Pulmonary artery endothelial cell (primary cell): ENCODE measurements at places on chromosomes 16 and 17.
A peak's percentile ranks its signal among the peaks of the same experiment; 100 is the strongest.

DNA sequence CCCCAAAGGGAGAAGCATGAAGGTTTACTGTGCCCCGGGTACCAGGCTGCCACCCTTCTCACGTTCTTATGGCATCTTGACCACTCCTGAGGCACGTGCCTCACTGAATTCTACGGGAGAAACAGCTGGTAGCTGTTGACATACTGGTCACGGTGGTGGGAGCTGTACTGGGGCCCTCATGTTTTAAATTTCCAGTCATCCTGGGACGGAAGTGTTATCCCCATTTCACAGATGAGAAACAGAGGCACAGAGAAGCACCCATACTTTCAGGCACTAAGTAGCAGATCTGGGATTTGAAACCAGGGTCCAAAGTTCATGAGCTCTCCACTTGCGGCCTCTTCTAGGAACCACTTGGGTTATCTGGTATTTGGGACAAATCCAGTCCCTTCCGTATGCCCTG lies 26.3 kb upstream of the DOC2B start:
- DNase-seq = no peak

- no peak for DNase-seq
Measured at GRCh38 chr17:32241640-32242039, 24.0 kb upstream of the RHBDL3 start.

DNA sequence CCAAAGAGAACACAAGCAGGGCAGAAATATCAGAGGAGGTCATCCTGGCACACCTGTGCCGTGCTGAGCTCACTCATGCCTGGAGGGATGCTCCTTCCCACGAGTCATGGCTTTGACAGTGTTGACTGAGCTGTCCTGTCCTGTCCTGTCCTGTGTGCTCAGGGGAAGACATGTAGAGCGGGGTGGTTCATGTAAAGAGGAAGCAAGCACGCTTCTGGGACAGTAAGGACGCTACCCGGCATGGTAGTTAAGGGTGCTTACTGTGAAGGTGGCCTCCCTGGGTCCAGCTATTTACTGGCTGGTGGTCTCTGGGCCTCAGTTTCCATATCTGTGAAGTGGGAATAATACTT lies 398 bp downstream of the LGALS9 start:
- no peak for DNase-seq

DNA sequence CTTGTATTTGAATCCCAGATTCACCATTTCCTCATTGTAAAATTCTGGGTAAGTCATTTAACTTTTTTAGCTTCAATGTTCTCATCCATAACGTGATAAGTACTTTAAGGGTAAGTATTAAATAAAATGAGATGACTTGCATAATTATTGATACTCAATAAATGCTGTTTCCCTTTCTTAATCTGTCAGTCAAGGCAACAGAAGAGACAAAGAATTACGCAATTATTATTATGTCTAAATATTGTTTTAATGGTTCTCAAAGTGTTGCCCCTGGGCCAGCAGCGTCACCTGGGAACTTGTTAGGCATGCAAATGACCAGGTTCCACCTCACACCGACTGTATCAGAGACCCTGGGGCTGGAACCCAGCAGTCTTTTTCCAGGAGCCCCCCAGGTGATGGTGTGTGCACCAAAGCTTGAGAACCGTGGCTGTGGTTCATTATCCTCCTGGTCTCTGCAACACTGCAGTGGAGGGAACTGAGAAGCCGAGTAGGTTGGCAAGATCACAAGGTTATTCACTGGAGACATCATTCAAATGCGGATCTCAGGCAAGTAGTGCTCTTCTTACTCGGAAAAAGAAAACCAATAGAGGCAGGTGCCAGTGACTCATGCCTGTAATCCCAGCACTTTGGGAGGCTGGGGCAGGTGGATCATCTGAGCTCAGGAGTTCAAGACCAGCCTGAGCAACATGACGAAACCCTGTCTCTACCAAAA lies 43.5 kb downstream of the LYRM9 start:
- DNase-seq = no peak

- DNase-seq = no peak
Measured at GRCh38 chr16:20920799-20921198, 20.2 kb downstream of the LYRM1 start.

- no peak for DNase-seq
Measured at GRCh38 chr16:14109782-14110727, 38.9 kb downstream of the MRTFB start.

GRCh38 chr16:24999856-25000461 lies 15.2 kb downstream of the ARHGAP17 start:
- no peak for DNase-seq

- DNase-seq = no peak
Measured at GRCh38 chr17:79878329-79878947, 39.2 kb upstream of the CBX4 start.

- DNase-seq = no peak
Measured at GRCh38 chr16:57944970-57945739, 25.8 kb downstream of the CNGB1 start.

DNA sequence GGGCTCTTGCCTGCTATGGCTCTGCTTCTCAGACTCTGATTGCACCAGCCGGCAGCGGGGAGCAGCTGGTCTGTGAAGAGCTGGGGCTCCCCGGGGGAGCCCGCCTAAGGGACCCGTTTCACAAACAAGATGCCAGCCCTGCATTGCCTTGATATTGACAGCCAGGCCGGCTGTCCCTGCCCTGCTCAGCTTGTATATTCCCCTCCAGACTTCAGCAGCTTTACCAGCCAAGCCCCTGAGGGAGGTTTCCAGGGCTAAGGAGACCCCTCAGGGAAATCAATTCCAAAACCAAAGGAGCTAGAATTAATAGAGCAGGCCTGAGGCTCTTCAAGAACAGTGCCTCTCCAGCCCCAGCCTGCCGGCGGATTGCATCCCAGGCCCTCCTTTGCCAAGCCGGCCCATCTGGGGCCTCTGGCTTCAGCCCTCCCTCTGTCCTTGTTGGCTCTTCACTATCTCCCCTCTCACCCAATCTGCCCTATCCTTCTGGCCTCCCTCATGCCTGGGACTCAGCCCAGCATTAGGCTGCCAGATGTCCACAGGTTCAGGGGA lies 5.7 kb downstream of the CALB2 start:
- no peak for DNase-seq

- no peak for DNase-seq
Measured at GRCh38 chr17:82019690-82020571, 2.7 kb downstream of the CENPX start.

- no peak for DNase-seq
Measured at GRCh38 chr16:24372824-24373223, 116.7 kb downstream of the CACNG3 start.

DNA sequence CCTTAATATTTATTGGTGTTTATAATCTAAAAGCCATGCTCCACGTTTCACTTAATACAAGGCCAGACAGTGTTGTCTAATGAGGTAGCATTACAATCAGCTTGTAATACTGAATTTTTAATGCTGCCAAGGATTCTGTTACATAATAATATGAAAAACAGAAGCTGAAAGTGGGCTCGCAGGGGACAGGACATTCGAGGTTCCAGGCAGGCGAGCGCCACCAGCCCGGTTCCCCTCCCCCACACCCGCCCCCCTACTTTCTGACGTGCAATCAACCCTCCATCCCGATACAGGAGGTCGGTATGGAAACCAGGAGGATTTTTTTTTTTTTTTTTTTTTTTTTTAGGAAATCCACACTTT lies 6.2 kb upstream of the ZFHX3 start:
- DNase-seq = no peak

DNA sequence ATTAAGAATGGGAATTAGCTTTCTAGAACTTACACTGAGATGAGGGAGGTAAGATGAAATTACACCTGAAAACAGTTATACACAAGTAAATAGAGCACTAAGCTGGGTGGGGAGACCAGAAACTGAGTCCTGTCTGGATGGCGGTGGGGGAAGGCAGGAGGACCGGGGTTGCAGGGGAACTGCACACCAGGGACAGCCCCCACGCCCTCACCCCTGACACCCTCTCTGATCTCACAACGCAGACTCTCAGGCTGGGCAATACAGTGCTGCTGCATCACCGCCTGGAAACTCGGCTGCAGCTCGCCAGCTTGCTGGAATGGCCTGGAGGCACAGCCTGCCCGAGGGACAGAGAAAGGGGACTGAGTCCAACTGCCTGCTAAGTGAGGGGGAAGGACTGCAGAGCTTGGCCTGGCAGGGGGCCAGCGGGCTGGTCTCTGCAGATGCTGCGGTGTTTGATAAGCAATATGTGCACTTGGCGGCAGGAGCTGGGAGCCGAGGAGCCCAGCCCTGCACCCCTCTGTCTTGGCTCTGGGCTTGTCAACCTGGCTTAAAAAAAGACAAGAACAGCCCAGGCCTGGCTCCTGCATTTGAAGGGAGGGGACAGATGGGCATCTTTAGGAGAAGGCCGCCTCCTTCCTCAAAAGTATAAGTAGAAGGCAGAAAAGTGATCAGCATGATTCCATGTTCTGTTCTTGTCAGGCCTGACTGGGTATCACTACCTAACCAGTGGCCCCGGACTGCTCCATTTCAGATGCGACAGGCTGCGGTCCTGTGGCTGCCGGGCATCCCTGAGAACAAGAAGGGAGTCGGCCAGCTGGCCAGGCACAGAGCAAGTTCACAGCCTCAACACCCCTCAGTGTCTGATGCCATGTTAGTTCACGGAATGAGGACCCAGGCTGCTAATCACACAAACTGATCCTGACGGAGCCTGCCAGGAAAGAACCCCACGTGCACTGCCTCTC lies 30.2 kb downstream of the SPHK1 start:
- DNase-seq = peak; percentile 39

DNA sequence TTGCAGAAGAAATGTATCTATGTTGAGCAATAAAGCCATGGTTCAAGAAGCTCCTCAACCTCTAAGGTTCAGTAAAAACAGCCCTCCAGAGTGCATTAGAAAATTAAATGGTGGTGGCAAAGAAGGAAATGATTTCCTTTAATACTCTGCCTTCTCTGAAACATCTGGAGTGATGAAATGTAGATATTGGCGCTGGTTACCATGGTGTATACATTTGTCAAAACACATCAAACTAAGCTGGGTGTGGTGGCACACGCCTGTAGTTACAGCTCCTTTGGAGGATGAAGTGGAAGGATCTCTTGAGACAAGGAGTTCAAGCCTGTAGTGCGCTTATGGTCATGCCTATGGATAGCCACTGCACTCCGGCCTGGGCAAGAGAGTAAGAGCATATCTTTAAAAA lies 6.0 kb downstream of the CAPNS2 start:
- DNase-seq = no peak

GRCh38 chr17:28974451-28974850 lies 23.1 kb upstream of the PHF12 start:
- no peak for DNase-seq

- no peak for DNase-seq
Measured at GRCh38 chr17:50219342-50219741, 17.9 kb upstream of the COL1A1 start.

- DNase-seq = no peak
Measured at GRCh38 chr17:3557768-3558583, at the start of gene TRPV3. Gene TRPV3, minus strand, starts transcription at chr17:3557812. Its CDS starts 2,962 bp downstream, at chr17:3554850.

DNA sequence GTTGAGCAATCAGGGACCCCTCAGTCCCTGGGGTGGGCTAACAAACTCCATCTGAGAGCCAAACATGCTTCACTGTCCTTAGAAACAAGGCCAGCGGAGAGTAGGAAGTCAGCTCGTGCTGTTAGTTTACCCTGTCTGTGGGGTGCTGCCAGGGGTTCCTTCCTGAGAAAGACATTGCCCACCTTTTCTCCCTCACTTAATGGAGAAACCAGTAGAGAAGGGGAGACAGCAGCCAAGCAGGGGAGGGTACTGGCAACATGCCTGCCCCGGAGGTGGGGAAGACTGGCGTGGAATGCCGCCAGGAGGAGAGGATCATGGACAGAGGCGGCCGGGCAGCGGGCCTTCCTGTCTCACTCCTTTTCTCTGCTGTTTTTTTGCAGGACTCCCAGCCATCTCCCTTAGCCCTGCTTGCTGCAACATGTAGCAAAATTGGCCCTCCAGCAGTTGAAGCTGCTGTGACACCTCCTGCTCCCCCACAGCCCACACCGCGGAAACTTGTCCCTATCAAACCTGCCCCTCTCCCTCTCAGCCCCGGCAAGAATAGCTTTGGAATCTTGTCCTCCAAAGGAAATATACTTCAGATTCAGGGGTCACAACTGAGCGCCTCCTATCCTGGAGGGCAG lies 19.9 kb downstream of the SP2 start:
- no peak for DNase-seq

- DNase-seq = no peak
Measured at GRCh38 chr16:48812856-48813255, 202.9 kb upstream of the N4BP1 start.

DNA sequence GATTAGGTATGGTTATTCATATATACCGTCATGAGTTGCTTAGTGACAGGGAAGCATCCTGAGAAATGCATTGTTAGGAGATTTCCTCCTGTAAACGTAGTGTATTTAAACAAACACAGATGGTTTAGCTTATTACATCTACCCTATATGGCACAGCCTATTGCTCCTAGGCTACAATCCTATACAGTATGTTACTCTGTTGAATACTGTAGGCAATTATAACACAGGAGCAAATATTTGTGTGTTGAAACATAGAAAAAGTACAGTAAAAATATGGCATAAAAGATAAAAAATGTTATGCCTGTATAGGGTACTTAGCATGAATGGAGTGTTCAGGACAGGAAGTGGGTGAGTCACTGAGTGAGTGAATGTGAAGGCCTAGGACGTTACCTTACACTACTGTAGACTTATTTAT lies 157.7 kb downstream of the CDH11 start:
- DNase-seq = peak; percentile 68

GRCh38 chr16:9844361-9844760 lies 337.9 kb downstream of the GRIN2A start:
- DNase-seq = no peak

GRCh38 chr16:56268799-56269198 lies 77.5 kb downstream of the GNAO1 start:
- DNase-seq = no peak

- DNase-seq = no peak
Measured at GRCh38 chr17:31391496-31391949, at the start of gene RAB11FIP4. Gene RAB11FIP4, plus strand, starts transcription at chr17:31391675. Its CDS starts 178 bp downstream, at chr17:31391853.

DNA sequence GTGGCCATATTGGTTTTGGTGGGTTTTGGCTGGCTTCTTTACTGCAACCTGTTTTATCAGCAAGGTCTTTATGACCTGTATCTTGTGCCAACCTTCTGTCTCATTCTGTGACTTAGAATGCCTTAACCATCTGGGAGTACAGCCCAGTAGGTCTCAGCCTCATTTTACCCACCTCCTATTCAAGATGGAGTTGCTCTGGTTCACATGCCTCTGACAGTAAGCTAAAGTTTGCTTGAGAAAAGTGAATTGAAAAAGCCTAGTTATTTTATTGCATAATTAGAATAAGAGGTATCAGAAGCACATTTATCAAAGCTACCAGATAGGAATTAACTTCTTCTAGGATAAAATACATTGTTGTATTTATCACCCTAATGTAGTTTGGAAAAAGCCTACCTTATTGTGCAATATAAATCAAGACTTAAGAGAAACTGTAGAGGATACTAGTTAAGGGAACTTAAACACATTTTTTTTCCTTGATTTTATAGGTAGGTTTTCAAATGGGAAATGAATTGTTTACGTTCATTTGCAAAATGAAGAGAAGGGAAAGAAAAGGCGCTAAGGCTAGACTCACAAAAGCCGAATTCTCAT lies 202.3 kb upstream of the KCNJ16 start:
- no peak for DNase-seq

- DNase-seq = no peak
Measured at GRCh38 chr17:66564992-66565465, 262.6 kb downstream of the PRKCA start.
